Lung (tissue), 17 donors: ENCODE measurements at places on chromosomes 1 and 21. TPM values are rescaled to one million over a fixed set of nuclear protein-coding genes. Genes with fewer than 3 reads are reported as not detected.

GRCh38 chr1:167130829-167131510 is 37.1 kb downstream of the STYXL2 start:
- DNase-seq, result no peak
- H3K4me1 ChIP-seq, result no peaks in the 10 kb centered on the region
- H3K27me3 ChIP-seq, result no peaks in the 10 kb centered on the region
- H3K4me3 ChIP-seq, result no peak overlapping the region
- no peak overlapping the region for H3K27ac ChIP-seq
- H3K36me3 ChIP-seq, result no peaks in the 10 kb centered on the region

RPTN gene
- total RNA-seq, result not detected

ARHGEF10L gene
- total RNA-seq, result 15.0 TPM

OR2L13 gene
- total RNA-seq, result not detected

DNA sequence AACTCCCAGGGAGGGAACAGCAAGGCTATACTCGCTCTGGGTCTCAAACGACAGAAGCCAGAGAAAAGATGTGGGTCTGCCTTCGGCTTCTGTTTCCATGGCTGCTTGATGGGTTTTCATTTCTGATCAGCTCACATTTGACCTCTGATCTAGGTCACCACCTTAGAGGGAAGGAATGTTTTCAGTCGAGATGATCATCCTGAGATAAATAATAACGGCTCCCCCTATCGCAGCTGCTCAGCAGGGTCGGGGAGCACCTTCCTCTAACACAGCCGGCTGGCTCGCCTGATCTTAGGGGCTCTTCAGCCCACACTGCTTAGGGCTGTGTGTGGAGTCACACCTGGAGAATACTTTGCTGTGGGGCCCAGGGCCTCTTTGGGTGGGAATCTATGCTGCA is 53.1 kb upstream of the ZNF648 start:
- H3K27ac ChIP-seq, result no peak overlapping the region
- no peaks in the 10 kb centered on the region for H3K27me3 ChIP-seq
- no peaks in the 10 kb centered on the region for H3K36me3 ChIP-seq
- H3K4me3 ChIP-seq, result no peak overlapping the region
- no peak for DNase-seq

TBX15 gene
- total RNA-seq, result 0.31 TPM

FOXD2 gene
- 0.09 TPM for total RNA-seq

SPRR1B gene
- not detected for total RNA-seq

DNA sequence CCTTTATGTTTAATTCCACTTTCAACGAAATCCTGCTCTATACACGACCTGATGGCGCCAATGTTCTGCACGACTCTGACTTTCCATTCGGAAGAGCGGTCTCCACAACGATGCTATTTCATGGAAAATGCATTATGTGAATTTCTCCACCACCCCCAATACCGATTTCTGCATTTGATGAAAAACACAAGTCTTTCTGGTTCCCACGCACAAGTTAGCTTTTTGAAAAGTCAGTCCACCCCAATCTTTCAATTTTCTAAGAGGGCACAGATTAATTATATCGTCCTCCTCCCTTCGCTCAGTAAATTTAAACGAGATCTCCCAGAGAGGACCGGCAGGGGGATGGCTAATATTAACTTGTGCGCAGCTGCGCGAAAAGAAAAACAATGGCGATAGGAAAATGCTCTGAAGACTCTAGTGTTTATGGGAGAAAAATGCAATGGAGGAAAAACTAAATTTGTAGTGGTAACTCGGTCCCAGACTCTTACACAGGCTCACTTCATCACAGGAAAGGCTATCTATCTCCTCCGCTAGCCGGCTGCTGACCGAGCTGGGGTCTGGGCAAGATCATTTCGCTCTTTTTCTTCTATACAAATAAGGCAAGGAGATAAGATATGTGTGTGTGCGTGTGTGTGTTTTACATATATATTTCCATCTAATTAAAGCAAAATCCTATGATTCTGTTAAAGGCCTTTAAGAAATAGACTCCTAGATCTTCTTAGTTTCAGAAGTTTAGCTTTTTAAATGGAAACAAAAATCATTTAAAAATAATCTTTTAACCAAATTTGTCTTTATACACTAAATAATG is 1.2 kb upstream of the LHX8 start:
- H3K36me3 ChIP-seq, result no peaks in the 10 kb centered on the region
- H3K4me3 ChIP-seq, result no peak overlapping the region
- H3K4me1 ChIP-seq, result no peaks in the 10 kb centered on the region
- no peak overlapping the region for H3K27ac ChIP-seq

- H3K36me3 ChIP-seq, result no peaks in the 10 kb centered on the region
- no peak overlapping the region for H3K4me3 ChIP-seq
- no peaks in the 10 kb centered on the region for H3K27me3 ChIP-seq
- no peak for DNase-seq
- H3K4me1 ChIP-seq, result no peaks in the 10 kb centered on the region
Observed at GRCh38 chr1:3266870-3267549, 187.5 kb upstream of the ARHGEF16 start.

TBX19 gene
- total RNA-seq, result 2.0 TPM

DNA sequence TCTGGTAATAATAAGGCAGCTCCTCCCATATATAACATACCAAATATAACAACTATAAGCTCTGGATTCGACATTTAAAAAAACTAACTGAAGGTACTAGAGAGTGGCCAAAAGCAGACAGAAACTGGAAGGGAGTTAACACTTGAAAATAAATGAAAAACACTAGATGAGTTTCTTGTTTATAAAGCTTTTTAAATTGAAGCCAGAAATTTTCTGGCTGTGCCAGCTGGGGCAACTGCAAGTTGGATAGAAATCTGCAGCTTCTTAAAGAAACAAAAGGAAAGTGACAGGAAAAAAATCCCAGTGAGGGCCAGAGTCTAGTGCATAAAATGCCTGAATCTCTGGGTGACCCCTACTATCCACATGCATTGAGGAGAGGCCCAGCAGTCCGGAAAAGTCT is 432.7 kb downstream of the SMYD3 start:
- H3K36me3 ChIP-seq, result no peaks in the 10 kb centered on the region
- no peak overlapping the region for H3K4me3 ChIP-seq
- no peak for DNase-seq
- H3K4me1 ChIP-seq, result no peaks in the 10 kb centered on the region

DNA sequence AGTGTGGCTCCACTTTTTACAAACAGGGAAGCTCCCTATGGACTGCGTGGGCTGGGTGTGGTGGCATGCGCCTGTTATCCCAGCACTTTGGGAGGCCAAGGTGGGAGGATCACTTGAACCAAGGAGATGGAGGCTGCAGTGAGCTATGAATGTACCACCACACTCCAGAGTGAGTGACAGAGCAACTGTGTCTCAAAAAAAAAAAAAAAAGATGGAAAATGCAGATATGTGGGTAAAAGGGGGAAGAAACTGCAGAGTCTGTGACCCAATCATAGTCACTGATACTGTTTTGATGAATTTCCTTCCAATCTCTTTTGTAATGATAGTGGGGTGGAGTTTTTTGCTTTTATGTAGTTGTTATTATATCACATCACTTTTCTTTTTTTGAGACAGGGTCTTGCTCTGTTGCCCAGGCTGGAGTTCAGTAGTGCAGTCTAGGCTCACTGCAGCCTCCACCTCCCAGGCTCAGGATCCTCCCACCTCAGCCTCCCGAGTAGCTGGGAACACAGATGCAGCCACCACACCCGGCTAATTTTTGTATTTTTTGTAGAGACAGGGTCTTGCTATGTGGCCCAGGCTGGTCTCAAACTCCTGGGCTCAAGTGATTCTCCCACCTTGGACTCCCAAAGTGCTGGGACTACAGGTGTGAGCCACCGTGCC is 8.7 kb upstream of the TRAPPC10 start:
- DNase-seq, result no peak
- no peak overlapping the region for H3K27ac ChIP-seq
- no peaks in the 10 kb centered on the region for H3K36me3 ChIP-seq
- no peaks in the 10 kb centered on the region for H3K27me3 ChIP-seq
- H3K4me3 ChIP-seq, result no peak overlapping the region
- no peaks in the 10 kb centered on the region for H3K4me1 ChIP-seq

GRCh38 chr1:45929257-45929687 is 125.9 kb downstream of the MAST2 start:
- no peaks in the 10 kb centered on the region for H3K4me1 ChIP-seq
- H3K4me3 ChIP-seq, result no peak overlapping the region
- H3K27ac ChIP-seq, result peak overlapping the region; percentile 74
- H3K27me3 ChIP-seq, result no peaks in the 10 kb centered on the region

DNA sequence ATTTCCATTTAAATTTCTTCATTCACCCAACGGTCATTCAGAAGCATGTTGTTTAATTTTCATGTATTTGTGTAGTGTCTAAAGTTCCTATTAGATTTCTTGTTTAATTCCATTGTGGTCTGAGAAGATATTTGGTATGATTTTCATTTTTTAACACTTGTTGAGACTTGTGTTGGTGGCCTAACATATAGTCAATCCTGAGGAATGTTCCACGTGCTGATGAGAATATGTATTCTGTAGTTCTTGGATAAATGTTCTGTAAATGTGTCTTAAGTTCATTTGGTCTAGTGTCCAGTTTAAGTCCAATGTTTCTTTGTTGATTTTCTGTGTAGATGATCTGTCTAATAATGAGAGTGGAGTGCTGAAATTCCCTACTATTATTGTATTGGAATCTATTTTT is 22.7 kb upstream of the LCE5A start:
- no peak for DNase-seq
- H3K27me3 ChIP-seq, result no peaks in the 10 kb centered on the region
- H3K4me3 ChIP-seq, result no peak overlapping the region
- H3K4me1 ChIP-seq, result no peaks in the 10 kb centered on the region
- no peaks in the 10 kb centered on the region for H3K36me3 ChIP-seq
- H3K27ac ChIP-seq, result no peak overlapping the region

- H3K27me3 ChIP-seq, result no peaks in the 10 kb centered on the region
- H3K27ac ChIP-seq, result no peak overlapping the region
- peaks cover 16% of the 10 kb centered on the region for H3K36me3 ChIP-seq
- no peak for DNase-seq
- no peaks in the 10 kb centered on the region for H3K4me1 ChIP-seq
Observed at GRCh38 chr1:17636612-17637011, 97.1 kb downstream of the ARHGEF10L start.

GRCh38 chr1:105337420-105337819 is 1587.7 kb downstream of the AMY1C start:
- no peaks in the 10 kb centered on the region for H3K4me1 ChIP-seq
- no peak for DNase-seq
- no peak overlapping the region for H3K4me3 ChIP-seq
- no peak overlapping the region for H3K27ac ChIP-seq
- no peaks in the 10 kb centered on the region for H3K36me3 ChIP-seq

GRCh38 chr1:100219883-100220282 is 29.8 kb downstream of the DBT start:
- DNase-seq, result no peak
- H3K4me1 ChIP-seq, result no peaks in the 10 kb centered on the region
- H3K27ac ChIP-seq, result no peak overlapping the region
- H3K4me3 ChIP-seq, result no peak overlapping the region
- H3K36me3 ChIP-seq, result peaks cover 6% of the 10 kb centered on the region

RHD gene
- total RNA-seq, result not detected

GRCh38 chr1:115506518-115506917 is 135.3 kb upstream of the VANGL1 start:
- H3K4me3 ChIP-seq, result no peak overlapping the region
- no peak for DNase-seq
- H3K27me3 ChIP-seq, result no peaks in the 10 kb centered on the region
- H3K27ac ChIP-seq, result no peak overlapping the region
- H3K4me1 ChIP-seq, result no peaks in the 10 kb centered on the region

DNA sequence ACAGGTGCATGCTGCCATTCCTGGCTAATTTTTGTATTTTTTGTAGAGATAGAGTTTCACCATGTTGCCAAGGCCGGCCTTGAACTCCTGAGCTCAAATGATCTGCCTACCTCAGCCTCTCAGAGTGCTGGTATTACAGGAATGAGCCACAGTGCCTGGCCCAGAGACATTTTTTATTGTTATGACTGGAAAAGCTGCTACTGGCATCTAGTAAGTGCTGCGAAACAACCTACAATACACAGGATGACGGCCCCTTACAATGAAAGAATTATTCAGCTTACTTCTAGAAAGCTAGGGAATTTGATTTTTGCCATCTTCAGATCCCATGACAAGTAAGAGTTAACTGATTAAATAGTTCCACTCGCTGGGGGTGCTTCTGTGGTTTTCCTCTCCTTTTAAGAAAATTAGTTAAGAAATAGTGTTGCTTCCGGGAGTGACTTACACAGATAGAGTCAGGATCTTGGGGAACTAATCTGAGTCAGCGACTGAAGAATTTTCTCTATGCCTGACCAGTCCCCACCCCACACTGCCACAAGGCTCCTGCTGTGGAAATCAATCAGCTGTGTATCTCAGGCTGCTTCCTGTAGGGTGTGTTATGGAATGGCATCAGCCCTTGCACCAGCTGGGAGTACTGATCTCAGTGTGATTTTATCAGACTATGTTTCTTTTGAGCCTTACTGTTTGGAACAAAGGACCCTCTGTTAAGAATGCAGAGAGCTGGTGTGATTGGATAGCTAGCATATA is 93.0 kb upstream of the BMP8A start:
- H3K27me3 ChIP-seq, result no peaks in the 10 kb centered on the region
- H3K27ac ChIP-seq, result peak overlapping the region; percentile 59
- peak; percentile 70 for DNase-seq
- no peaks in the 10 kb centered on the region for H3K36me3 ChIP-seq
- no peak overlapping the region for H3K4me3 ChIP-seq
- peaks cover 33% of the 10 kb centered on the region for H3K4me1 ChIP-seq

DNA sequence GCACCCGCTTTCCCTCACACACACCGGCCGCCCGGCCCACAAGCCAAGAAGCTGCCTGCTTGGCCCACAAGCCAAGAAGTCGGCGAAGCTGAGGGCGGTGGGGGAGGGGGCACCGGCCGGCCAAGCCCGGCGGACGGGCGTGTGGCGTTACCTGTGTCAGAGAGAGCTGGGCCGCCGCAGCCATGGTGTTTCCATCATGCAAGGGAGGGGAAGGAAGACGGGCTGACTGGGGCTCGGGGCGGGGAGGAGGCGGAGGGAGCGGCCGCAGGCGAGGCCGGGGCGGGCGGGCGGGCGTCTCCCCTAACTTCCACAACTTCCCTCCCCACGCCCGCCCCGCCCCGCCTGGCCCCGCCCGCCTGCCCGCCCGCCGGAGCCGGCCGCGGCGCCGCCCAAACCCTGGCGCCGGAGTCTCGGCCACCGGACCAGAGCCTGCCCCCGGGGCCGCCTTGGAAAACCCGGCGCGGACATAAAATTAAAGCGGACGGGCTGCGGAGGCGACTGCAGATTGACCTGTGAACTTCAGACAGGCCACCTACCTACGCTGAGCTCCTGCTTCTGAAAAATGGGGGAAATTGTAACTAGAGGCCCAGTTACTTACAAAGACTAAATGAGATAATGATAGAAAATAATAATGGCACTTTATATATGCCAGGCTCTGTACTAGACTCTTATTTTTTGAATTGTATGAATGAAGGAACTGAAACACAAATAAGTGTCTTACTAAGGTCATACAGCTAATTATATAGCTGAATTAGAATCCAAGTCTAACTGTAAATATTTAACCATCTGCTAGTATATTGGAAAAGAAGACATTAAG is at the start of gene EPS15:
TSS of gene EPS15 (minus strand) at position 219 of the 817 bp plus-strand sequence. CDS start at position 184, 35 bp downstream.
- DNase-seq, result peak; percentile 81
- peak within 1 kb of the TSS; percentile 97 for H3K27ac ChIP-seq
- H3K36me3 ChIP-seq, result no peaks in the 10 kb centered on the region
- peaks cover 6% of the 10 kb centered on the region for H3K4me1 ChIP-seq
- no peaks in the 10 kb centered on the region for H3K27me3 ChIP-seq
- H3K4me3 ChIP-seq, result peak within 1 kb of the TSS; percentile 95

OR14K1 gene
- total RNA-seq, result not detected

GRCh38 chr1:233638513-233638912 is 24.6 kb downstream of the KCNK1 start:
- DNase-seq, result no peak
- no peak overlapping the region for H3K4me3 ChIP-seq
- H3K27me3 ChIP-seq, result no peaks in the 10 kb centered on the region
- H3K4me1 ChIP-seq, result no peaks in the 10 kb centered on the region

MAP1LC3C gene
- total RNA-seq, result 0.61 TPM

GRCh38 chr1:40977716-40978115 is 1.8 kb upstream of the CTPS1 start:
- no peaks in the 10 kb centered on the region for H3K27me3 ChIP-seq
- H3K36me3 ChIP-seq, result no peaks in the 10 kb centered on the region
- no peak for DNase-seq
- no peak overlapping the region for H3K27ac ChIP-seq
- H3K4me3 ChIP-seq, result no peak overlapping the region

CA6 gene
- not detected for total RNA-seq
